NCI-H1105 (cell line): ENCODE measurements at places on chromosomes 11 and 22.

DNA sequence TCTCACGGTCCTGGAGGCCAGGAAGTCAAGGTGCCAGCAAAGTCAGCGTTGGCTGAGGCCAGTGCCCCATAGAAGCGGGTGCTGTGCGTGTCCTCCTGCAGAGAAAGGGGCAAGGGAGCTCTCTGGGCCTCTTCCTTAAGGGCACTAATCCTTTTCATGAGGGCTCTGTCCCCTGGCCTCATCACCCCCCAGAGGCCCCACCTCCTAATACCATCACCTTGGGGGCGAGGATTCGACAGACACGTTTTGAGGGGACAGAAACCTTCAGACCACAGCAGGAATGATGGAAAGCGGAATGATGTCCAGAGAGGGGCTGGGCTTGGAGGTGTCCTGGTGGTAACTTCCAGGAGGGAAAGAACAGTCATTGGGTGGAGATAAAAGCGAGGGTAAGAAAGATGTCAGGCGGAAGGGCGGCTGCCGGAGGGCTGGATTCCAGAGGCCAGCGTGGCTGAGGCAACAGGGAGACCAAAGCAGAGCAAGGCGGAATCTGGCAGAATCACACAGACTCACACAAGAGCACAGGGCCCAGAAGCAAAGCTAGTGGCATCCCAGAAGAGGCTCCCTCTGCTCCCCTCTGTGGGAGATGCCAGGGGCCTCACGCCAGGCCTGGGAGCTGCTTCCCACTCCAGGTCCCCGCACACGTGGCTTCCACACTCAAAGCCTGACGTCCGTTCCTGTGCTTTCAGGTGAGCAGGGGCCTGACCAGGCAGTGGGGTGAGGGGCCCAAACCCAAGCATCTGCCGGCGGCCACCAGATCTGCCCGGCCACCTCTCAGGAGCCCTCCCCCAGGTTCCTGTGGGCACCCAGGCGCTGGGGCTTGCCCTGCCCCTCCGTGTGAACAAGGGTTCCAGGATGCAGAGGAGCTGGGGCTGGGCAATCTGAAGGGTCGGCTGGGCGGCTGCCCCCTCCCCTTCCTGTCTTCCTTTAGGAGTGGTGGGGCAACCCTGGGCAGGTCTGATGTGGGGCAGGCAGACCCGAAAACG is 784.5 kb downstream of the BRD1 start:
- no peak for DNase-seq

- DNase-seq: no peak
Observed at GRCh38 chr11:23124996-23125395, 264.7 kb upstream of the CCDC179 start.

DNA sequence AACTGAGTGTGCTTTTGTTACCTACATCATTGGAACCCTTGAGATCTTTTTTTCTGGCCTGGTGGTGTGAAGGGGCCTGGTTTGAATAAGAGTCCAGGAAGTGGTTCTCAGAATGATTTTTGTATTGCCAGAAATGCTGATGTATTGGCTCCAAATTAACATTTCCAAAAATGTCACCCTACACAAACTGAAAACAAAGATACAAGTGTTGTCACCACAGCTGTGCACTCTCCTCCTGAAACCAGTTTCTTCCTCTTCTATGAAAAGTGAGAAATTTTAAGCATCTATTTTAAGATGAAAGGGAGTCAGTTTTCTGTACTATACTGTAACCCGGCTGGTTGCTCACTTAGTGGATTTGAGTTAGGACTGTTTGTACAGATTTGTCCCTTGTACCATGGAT is 218.8 kb downstream of the PGR start:
- no peak for DNase-seq

DNA sequence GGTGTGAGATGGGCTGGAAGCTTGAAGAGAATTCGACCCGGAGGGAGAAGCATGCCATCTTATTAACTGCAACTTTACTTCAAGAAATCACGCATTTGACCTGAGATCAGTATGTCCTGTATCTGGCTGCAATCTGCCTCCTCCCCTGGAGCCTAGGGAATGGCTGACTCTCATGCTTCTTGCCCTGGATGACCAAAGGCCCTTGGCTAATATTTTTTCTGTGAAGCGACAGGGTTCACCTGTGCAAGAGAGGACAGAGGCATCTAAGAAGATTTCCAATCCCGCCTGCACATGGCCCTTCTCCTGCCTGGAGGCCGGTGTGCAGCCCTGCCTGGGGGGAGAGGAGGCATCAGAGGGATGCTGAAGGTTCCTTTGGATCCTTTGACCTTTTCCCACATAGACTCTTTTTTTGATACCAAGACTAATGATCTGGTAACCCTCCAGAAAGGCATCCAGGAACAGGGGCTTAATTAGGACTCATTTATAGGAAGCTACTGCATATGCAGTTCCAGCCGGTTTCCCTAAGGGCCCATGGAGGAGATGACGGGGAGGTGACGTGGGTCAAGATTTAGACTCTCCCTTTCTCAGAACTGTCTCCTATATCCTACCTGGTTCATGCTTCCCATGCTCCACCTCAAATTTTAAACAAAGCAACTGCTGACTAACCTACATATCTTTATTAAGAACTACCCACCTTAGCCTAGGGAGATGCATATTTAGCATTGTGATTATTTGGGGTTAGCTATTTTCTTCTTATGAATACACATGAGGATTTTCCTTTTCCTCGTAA is 50.8 kb downstream of the NTM start:
- DNase-seq: no peak

GRCh38 chr11:65537620-65538231 is 12.8 kb downstream of the SCYL1 start:
- no peak for DNase-seq

GRCh38 chr11:58647866-58648265 is 25.4 kb downstream of the CNTF start:
- no peak for DNase-seq
